ENCODE measurements at places on chromosomes 3 and 15. TPM values are rescaled to one million over a fixed set of nuclear protein-coding genes. Genes with fewer than 3 reads are reported as not detected.

STRA6 gene
- 8.5 TPM for total RNA-seq

CELSR3 gene
- 1.00 TPM for total RNA-seq

SLC35G2 gene
- 8.2 TPM for total RNA-seq

LRRC31 gene
- total RNA-seq = not detected

DYNLT2B gene
- total RNA-seq = 8.7 TPM

CCRL2 gene
- total RNA-seq = 0.09 TPM

RNF13 gene
- total RNA-seq = 66.4 TPM

CADM2 gene
- total RNA-seq = not detected

MUC13 gene
- 0.18 TPM for total RNA-seq

CLSTN2 gene
- total RNA-seq = 0.14 TPM

ACSBG1 gene
- not detected for total RNA-seq

CLDN18 gene
- not detected for total RNA-seq

SLC12A8 gene
- 79.0 TPM for total RNA-seq

SHF gene
- total RNA-seq = 2.0 TPM

CCDC191 gene
- 1.8 TPM for total RNA-seq

FGF7 gene
- 976 TPM for total RNA-seq

SNURF gene
- total RNA-seq = 51.8 TPM

PLIN1 gene
- total RNA-seq = 0.14 TPM

IGSF10 gene
- total RNA-seq = 6.1 TPM

MORC1 gene
- not detected for total RNA-seq

HRH1 gene
- 37.0 TPM for total RNA-seq

COL8A1 gene
- total RNA-seq = 185 TPM

APOD gene
- 0.43 TPM for total RNA-seq

GP9 gene
- not detected for total RNA-seq

GPR171 gene
- total RNA-seq = not detected

TP63 gene
- under 0.01 TPM for total RNA-seq

GOLGA8T gene
- total RNA-seq = 0.14 TPM

MAGEL2 gene
- 0.37 TPM for total RNA-seq

GABRR3 gene
- 0.09 TPM for total RNA-seq

LMLN gene
- 6.5 TPM for total RNA-seq

ZNF80 gene
- not detected for total RNA-seq

KCNMB2 gene
- not detected for total RNA-seq

VEPH1 gene
- total RNA-seq = 98.0 TPM

TMC3 gene
- not detected for total RNA-seq

RTP3 gene
- total RNA-seq = not detected

DPPA2 gene
- not detected for total RNA-seq

SPINK8 gene
- not detected for total RNA-seq

BFSP2 gene
- total RNA-seq = not detected

GAP43 gene
- 0.14 TPM for total RNA-seq

ADGRG7 gene
- total RNA-seq = not detected

LRRIQ4 gene
- total RNA-seq = not detected

RAMAC gene
- total RNA-seq = 29.6 TPM

CPN2 gene
- not detected for total RNA-seq

AGBL1 gene
- not detected for total RNA-seq

THUMPD3 gene
- 64.0 TPM for total RNA-seq

THPO gene
- 0.18 TPM for total RNA-seq

SERPINI2 gene
- not detected for total RNA-seq

WDR53 gene
- 7.6 TPM for total RNA-seq

PCOLCE2 gene
- 60.7 TPM for total RNA-seq

ST8SIA2 gene
- not detected for total RNA-seq

STARD5 gene
- total RNA-seq = 11.8 TPM

SPTSSB gene
- not detected for total RNA-seq

CLEC3B gene
- total RNA-seq = 2.0 TPM

KBTBD8 gene
- 2.4 TPM for total RNA-seq

SMCO1 gene
- not detected for total RNA-seq

CCR9 gene
- total RNA-seq = not detected

TRIP4 gene
- 8.2 TPM for total RNA-seq
